Mesenteric fat pad (tissue), 1 donor: ENCODE measurements at places on chromosomes 11 and 22. TPM values are rescaled to one million over a fixed set of nuclear protein-coding genes. Genes with fewer than 3 reads are reported as not detected.

DNA sequence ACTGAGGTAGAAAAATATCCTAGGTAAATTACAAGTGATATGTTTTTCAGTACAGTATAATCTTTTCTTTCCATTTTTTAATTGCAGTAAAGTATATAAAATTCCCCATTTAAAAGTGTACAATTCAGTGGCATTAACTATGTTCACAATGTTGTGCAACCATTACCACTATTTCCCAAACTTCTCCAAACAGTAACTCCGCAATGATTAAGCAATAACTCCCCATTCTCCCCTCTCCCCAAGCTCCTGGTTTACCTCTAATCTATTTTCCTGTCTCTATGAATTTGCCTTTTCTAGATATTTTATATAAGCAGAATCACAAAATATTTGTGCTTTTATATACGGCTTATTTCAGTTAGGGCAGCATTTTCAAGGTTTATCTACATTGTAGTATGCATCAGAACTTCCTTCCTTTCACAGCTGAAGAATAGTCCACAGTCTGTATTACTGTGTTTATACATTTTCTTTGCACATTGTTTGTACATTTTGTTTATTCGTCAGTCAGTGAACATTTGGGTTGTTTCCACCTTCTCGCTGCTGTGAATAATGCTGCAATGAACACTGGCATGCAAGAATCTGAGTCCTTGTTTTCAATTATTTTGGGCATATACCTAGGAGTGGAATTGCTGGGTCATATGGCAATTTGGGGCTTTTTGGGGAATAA lies 110.7 kb downstream of the RPL27A start:
- no peak for DNase-seq

Gene RTN3
- total RNA-seq, result 267 TPM

Gene ACTN3
- total RNA-seq, result 0.10 TPM

GRCh38 chr11:73451896-73452295 lies 75.7 kb downstream of the RELT start:
- no peak for DNase-seq

DNA sequence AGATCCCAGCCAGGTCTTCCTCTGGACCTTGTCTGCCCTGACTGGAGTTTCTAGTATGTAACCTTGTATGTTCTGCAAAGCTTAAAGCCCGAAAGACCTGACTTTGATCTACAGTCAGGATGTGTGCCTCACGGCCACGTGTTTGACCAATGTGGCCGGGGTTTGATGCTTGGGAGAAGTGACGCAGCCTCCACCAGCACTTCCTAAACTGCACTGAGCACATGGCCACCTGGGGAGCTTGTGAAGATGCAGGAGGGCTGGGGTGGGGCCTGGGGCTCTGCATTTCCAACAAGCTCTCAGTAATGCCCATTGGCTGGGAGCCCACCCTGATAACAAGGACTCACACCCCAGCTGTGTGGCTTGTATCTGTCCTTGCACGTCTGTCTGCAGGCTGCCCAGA lies 53.2 kb downstream of the NAT10 start:
- no peak for DNase-seq

DNA sequence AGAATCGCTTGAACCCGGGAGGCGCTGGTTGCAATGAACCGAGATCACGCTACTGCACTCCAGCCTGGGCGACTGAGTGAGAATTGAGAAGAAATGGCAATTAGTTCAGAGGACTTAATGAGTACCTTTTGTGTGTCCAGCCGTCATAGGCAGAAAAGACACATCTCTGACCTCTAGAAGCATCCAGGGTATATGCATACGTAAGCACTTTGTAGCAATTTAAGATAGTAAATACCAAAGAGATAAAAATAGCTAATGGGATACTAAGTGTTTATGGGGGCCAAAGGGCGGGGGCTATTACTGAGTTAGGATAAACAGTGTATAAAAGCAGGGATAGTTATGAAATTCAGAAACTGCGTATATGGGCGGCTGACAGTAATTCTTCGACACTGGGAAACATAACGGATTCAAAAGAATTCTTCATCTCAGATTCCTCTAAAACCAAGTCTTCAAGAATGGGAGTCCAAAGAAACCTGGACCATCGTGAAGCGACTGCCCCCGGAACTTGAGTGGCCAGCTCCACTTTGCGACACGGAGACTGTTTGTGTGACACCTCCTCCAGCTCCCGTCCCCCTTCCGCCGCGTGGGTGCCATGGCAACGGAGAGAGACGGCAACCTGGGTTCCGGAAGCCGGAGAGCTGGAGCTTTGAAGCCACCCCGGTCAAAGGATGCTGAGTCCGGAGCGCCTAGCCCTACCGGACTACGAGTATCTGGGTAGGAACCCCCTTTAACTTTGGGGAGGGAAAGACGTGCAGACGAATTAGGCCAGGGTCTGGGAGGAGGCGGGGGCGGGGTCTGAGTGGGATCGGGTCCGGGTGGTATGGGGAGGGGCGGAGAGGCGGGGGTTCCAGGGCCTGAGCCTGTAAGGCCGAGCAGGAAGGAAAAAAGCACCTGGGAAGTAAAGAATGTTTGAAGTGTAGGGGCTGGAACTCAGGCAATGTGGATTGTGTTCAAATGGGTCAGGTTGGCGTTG lies at the start of gene CSTPP1:
CSTPP1 (plus strand) TSS at position 624 of the 973 bp plus-strand sequence; CDS start at position 669, 45 bp downstream.
- DNase-seq, result peak; percentile 96

DNA sequence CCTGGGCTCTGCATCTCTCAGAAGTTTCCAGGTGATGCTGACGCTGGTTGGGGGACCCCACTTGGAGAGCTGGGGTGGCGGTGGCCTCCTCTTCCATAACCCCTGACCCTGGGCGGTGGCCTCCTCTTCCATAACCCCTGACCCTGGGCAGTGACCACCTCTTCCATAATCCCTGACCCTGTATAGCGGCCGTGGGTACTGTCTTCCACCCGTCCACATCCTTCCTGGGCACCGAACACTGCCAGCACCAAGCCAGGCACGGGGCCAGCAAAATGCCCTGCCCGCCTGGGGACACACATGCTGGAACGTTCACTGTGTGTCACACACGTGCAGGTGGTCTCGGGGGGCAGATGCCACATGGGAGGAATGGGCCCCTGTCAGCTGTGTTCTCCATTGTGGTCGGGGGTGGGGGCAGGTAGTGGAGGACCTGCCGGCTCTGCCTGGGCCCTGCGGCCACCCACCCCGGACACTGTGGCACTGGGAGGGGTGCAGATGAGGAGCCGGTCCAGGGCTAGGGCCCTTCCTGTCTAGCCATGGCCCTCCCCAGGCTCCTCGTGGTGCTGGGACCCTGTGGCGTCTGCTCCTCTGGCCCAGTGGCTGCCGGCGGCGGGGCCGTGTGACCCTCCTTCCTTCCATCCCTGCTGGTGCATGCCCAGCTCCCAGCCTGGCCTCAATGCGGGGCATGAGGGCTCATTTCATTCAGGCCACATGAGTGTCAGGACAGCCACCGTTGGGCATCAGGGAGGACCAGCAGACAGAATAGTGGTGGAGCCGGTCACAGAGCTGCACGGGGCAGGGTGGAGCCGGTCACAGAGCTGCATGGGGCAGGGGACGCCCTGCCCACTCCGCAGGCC lies 10.8 kb downstream of the BRSK2 start:
- DNase-seq, result no peak

Gene FOLR3
- total RNA-seq, result 18.4 TPM

- no peak for DNase-seq
Observed at GRCh38 chr11:72683782-72684200, 9.6 kb upstream of the PDE2A start.

DNA sequence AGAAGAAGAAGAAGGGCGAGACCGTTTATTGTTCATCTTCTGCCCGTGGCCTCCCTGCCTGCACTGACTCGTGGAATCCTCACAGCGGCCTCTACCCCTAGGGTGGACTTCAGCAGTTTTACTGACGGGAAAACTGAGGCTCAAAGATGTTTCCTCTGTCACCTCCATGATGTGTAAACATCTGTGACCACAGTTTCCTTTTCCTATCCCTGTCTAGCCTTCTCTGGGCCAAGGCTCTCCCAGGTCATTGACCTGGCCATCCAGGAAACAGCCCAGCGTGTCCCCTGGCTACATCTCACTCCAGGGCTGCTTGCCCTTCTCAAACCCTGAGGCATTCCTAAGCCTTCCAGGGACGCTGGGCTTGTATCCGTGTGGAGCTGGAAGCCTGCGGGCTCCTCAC lies 49.0 kb upstream of the GCAT start:
- no peak for DNase-seq

- DNase-seq, result no peak
Observed at GRCh38 chr11:117771197-117771596, 25.8 kb downstream of the DSCAML1 start.

- no peak for DNase-seq
Observed at GRCh38 chr22:46869831-46870441, 107.5 kb downstream of the TBC1D22A start.

Gene NLRP14
- total RNA-seq, result not detected

GRCh38 chr11:119918347-119918746 lies 189.3 kb upstream of the NECTIN1 start:
- no peak for DNase-seq

GRCh38 chr11:76621868-76622267 lies 48.7 kb downstream of the LRRC32 start:
- peak; percentile 85 for DNase-seq

Gene RFPL2
- total RNA-seq, result not detected

Gene TMPRSS4
- not detected for total RNA-seq

DNA sequence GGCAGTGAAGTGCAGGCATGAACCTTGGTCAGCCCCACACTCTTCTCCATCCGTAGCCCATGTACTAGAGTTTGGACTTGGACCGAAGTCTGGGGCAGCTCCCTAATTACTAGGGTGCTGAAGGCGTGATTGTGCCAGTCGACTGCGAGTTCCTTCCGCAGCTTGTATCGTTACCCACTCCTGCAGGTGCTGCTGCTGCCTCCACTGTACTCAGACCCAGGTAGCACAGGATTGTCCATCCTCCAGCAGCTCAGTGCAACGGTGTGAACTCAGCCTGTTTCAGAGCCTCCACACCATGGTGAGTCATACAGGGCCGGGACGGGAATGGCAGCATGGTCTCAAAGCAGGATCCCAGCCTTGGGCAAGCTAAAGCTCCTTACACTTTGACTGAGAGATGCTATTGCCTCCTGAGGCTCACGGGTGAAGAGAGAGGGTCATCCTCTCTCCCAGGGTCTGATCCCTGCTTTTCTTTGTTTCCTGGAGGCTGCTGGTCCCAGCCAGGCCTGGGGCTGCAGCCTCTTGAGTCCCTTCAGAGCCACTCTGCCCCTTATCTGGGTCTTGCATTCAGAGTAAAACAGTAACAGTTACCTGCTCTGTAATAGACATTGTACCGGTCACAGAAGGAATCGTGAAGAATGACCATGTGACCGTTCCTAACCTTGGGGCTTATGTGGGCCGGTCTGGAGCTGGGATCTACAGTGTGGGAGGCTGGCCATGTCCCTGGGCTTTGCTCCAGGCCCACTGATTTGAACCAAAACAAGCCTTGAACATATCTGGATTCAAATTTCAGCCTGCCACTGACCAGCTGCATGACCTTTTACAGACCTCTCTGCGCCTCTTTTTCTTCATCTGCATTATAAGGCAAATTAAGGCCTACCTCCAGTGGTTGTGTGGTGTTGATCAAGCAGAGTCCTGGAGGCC lies 1.7 kb downstream of the TKFC start:
- DNase-seq, result no peak

GRCh38 chr11:77557553-77557952 lies 32.2 kb upstream of the AQP11 start:
- DNase-seq, result no peak
